ENCODE measurements at places on chromosomes 1 and 21. TPM values are rescaled to one million over a fixed set of nuclear protein-coding genes. Genes with fewer than 3 reads are reported as not detected.
A peak's percentile ranks its signal among the peaks of the same experiment; 100 is the strongest.

DNA sequence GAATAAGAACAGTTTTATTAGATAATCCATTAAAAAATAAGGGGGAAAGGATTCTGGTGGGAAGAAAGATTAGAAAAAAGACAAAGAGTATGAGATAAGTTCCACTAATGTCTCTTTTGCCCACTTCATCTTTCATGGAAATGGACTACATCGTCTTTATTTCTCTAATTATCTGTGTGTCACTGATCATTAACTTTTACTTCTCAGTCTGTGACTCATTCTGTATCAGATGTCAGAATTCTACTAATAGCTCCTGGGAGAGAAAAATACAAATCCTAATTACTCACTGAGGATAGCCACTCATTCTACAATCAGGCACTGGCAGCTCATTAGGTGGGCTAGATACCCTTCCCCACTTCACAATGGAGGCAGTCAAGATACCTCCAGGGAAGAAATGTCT lies 41.7 kb downstream of the ILDR2 start:
- no peak overlapping the region for H3K4me3 ChIP-seq
- H3K27me3 ChIP-seq = peaks cover 5% of the 10 kb centered on the region
- H3K27ac ChIP-seq = no peak overlapping the region

- H3K4me1 ChIP-seq = no peaks in the 10 kb centered on the region
- no peak overlapping the region for H3K4me3 ChIP-seq
- H3K27me3 ChIP-seq = peaks cover 1% of the 10 kb centered on the region
- H3K27ac ChIP-seq = no peak overlapping the region
- no peaks in the 10 kb centered on the region for H3K36me3 ChIP-seq
These were observed 98.4 kb upstream of the LYPLAL1 start for GRCh38 chr1:219075121-219075879.

- no peak for DNase-seq
- no peaks in the 10 kb centered on the region for H3K27me3 ChIP-seq
- no peak overlapping the region for H3K4me3 ChIP-seq
- H3K36me3 ChIP-seq = no peaks in the 10 kb centered on the region
These were observed 104.4 kb downstream of the UCHL5 start for GRCh38 chr1:192954705-192955265.

DNA sequence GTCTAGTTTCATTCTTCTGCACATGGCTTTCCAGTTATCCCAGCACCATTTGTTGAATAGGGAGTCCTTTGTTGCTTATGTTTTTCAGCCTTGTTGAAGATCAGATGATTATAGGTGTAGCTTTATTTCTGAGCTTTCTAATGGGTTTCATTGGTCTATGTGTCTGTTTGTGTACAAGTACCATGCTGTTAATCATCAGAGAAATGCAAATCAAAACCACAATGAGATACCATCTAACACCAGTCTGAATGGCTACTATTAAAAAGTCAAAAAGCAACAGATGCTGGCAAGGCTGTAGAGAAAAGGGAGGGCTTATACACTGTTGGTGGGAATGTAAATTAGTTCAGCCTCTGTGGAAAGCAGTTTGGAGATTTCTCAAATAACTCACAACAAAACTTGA lies 321.5 kb upstream of the PTBP2 start:
- no peak overlapping the region for H3K4me3 ChIP-seq
- H3K4me1 ChIP-seq = no peaks in the 10 kb centered on the region
- H3K36me3 ChIP-seq = no peaks in the 10 kb centered on the region
- peaks cover 2% of the 10 kb centered on the region for H3K27me3 ChIP-seq

DNA sequence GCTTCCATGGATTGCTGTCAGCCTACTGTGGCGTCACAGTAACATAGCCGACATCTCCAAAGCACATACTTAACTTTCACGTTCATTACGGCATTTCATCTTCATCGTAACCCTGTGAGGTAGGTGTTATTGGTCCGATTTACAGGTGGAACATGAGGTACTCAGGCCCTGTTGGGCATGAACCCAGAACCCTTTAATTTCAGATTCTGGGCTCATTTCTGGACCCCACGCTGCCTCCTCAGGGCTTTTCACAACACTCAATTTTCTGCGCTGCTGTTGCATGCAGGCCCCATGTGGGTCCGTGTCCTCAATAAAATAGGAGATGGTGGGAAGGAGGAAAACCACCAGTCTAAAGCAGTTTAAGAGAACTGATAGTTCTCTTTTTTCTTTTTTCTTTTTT lies 39.6 kb downstream of the UBE2T start:
- H3K4me1 ChIP-seq = no peaks in the 10 kb centered on the region
- no peaks in the 10 kb centered on the region for H3K36me3 ChIP-seq
- DNase-seq = no peak
- no peak overlapping the region for H3K4me3 ChIP-seq

- no peak overlapping the region for H3K27ac ChIP-seq
- H3K4me3 ChIP-seq = no peak overlapping the region
- no peaks in the 10 kb centered on the region for H3K36me3 ChIP-seq
- H3K4me1 ChIP-seq = peaks cover 40% of the 10 kb centered on the region
- H3K27me3 ChIP-seq = no peaks in the 10 kb centered on the region
- DNase-seq = no peak
These were observed 66.9 kb upstream of the NEK2 start for GRCh38 chr1:211742272-211742671.

GRCh38 chr21:24785033-24785432 lies 822.2 kb downstream of the MRPL39 start:
- no peak for DNase-seq
- no peaks in the 10 kb centered on the region for H3K27me3 ChIP-seq

DNA sequence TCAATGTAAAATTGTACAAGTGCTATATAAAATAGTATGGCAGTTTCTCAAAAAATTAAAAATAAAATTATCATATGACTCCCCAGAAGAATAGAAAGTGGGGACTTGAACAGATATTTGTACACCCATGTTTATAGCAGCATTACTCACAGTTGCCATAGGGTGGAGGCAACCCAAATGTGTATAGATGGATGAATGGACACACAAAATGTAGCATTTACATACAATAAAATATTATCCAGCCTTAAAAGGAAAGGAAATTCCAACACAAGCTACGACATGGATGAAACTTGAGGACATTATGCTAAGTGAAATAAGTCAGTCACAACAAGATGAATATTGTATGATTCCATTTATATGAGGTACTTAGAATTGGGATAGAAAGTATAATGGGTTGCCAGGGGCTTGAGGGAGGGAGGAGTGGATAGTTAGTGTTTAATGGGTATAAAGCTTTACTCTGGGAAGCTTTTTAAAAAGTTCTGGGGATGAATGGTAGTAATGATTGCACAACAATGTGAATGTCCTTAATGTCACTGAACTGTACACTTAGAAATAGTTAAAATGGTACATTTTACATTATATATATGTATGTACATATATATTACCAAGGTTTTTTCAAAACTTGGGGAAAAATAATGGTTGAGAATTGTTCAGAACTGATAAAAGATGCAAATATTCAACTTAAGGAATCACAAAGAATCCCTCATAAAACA lies 53.0 kb upstream of the ADORA3 start:
- peaks cover 1% of the 10 kb centered on the region for H3K27me3 ChIP-seq
- H3K36me3 ChIP-seq = no peaks in the 10 kb centered on the region
- H3K27ac ChIP-seq = no peak overlapping the region
- DNase-seq = peak; percentile 18

- no peaks in the 10 kb centered on the region for H3K36me3 ChIP-seq
- peaks cover 57% of the 10 kb centered on the region for H3K27me3 ChIP-seq
- no peak for DNase-seq
- peaks cover 5% of the 10 kb centered on the region for H3K4me1 ChIP-seq
These were observed 18.8 kb downstream of the RNF220 start for GRCh38 chr1:44423591-44424537.

DNA sequence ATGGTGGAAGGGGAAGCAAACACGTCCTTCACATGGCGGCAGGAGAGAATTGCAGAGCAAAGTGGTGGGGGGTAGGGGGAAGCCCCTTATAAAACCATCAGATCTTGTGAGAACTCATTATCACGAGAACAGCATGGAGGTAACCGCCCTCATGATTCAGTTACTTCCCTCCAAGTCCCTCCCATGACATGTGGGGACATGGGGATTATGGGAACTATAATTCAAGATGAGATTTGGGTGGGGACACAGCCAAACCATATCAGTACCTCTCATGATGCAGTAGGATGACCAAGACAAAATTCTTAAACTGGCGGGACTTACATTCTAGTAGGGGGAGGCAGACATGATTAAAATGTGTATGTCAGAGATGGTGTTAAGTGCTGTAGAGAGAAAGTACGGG lies 38.8 kb downstream of the WNT4 start:
- no peak overlapping the region for H3K4me3 ChIP-seq
- H3K36me3 ChIP-seq = peaks cover 66% of the 10 kb centered on the region
- H3K27ac ChIP-seq = peak overlapping the region; percentile 93
- peaks cover 76% of the 10 kb centered on the region for H3K4me1 ChIP-seq

DNA sequence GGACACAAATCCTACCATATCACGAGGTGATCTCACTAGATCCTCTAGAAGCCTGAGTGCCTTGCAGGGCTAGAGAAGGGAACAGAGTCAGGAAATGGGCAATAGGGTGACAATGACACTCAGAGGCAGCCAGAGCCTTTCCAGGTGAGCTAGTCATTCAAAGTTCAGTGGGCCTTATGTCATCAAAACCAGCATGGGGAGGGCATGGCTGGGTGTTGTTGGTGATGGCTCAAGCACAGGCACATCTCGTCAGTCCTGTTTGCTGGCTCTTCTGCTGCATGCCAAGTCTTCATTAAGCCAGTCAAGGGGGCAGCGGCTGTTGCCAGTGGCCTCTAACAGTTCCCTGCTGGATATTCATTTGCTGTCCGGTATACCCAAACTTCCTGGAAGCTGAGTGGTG lies 99.6 kb upstream of the USP24 start:
- H3K27ac ChIP-seq = no peak overlapping the region
- H3K4me1 ChIP-seq = peaks cover 10% of the 10 kb centered on the region
- H3K36me3 ChIP-seq = no peaks in the 10 kb centered on the region
- H3K27me3 ChIP-seq = no peaks in the 10 kb centered on the region

- H3K4me1 ChIP-seq = no peaks in the 10 kb centered on the region
- H3K36me3 ChIP-seq = peaks cover 5% of the 10 kb centered on the region
- peaks cover 4% of the 10 kb centered on the region for H3K27me3 ChIP-seq
- H3K27ac ChIP-seq = no peak overlapping the region
- no peak for DNase-seq
These were observed 22.0 kb downstream of the HHIPL2 start for GRCh38 chr1:222525951-222526350.

Gene CCDC17
- 1.9 TPM for total RNA-seq

Gene TSTD1
- total RNA-seq = 70.8 TPM

Gene C1orf94
- not detected for total RNA-seq

Gene CFHR5
- total RNA-seq = not detected

Gene C4BPB
- total RNA-seq = 2.2 TPM
